GM12865 (cell line): ENCODE measurements at places on chromosomes 6 and 20.

- DNase-seq, result peak; percentile 61
These were observed 330.8 kb upstream of the PREP start for GRCh38 chr6:105733556-105734162.

DNA sequence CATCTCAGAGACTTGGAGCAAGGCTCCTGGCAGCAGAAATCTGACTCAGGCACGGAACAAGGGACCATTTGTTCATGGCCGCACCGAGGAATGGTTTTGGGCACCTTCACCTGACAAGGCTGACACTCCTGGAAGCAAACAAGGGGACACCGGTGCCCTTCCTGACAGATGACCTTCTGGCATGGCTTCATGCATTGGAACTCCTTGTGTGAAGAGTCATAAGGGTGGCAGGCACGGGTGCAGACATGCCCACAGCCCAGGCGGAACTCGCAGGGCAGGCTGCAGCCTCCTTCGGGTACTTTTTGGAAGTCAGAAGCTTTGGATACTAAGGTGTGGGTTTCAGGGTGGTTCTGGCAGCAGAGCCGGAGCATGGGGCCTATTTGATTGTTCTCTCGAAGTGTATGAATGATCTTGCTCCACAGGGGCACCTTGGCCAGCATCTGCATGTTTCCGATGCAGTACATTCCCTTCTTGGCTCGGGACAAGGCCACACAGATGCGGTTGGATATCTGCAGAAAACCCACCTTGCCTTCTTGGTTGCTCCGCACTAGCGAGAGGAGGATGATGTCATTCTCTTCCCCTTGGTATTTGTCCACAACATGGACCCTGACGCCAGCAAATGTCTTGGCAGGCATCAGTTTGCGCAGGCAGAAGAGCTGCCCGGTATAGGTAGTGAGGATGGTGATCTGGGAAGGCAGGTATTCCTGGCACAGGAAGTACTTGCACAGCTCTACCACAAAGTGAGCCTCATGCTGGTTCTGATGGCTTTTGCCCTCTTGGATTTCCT, 28.8 kb downstream of the ZNFX1 start:
- no peak for DNase-seq

- DNase-seq, result no peak
These were observed 57.9 kb downstream of the TP53INP2 start for GRCh38 chr20:34762031-34762555.

DNA sequence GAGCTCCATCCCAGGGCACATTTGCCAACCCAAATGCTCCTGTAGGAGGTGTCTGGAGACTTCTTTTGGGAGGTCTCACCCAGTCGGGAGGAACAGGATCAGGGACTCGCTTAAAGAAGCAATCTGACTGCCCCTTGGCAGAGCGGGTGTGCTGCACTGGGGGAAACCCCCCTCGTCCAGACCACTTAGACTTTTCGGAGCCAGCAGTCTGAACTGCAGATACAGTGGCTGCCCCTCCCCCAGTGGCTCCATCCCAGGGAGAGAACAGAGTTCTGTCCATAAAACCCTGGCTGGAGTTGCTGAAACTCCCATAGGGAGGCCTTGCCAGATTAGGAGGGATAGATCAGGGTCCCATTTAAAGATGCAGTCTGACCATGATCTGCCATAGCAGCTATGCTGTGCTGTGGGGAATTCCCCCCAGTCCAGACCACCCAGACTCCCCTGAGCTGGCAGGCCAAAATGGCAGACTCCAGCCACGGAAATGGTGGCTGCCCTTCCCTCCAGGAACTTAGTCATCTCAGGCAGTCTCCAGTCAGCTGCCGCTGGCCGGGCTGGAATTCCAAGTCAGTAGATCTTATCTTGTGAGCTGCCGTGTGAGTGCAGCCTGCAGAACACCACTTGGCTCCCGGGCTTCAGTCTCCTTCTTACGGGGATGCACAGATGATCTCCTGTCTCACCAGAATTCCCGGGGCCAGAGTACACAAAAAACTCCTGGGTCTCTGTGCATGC, 278.1 kb upstream of the SASH1 start:
- no peak for DNase-seq

DNA sequence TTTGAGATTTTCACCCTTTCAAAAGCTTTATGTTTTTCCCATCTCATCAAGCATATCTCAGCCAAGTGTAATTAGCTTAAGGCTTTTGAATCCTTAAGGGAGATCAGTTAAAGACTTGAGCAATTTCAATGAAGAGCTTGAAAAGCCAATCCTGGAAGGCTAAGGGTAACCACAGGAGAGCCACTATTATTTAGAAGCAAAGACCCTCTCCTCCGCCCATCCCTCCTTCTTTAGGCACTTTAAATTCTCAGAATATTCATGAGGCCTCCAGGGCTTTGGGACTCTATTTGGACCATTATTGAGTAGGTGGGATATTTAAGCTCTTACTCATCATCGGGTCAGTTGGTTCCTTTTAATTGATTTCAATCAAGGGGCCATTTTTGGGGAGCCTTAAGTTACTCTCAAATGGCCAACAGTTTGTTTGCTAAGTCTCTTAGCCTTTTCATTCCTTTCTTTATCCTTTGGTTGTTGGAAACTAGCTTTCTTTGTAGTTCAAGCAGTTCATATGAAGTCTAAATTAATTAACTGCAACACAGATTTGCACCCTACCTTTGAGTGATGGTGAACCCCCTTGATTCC, 567.2 kb downstream of the KIF16B start:
- DNase-seq, result no peak

- no peak for DNase-seq
These were observed 711.9 kb upstream of the EYS start for GRCh38 chr6:66418906-66419305.

- DNase-seq, result no peak
These were observed 989 bp downstream of the CST1 start for GRCh38 chr20:23749746-23750145.

DNA sequence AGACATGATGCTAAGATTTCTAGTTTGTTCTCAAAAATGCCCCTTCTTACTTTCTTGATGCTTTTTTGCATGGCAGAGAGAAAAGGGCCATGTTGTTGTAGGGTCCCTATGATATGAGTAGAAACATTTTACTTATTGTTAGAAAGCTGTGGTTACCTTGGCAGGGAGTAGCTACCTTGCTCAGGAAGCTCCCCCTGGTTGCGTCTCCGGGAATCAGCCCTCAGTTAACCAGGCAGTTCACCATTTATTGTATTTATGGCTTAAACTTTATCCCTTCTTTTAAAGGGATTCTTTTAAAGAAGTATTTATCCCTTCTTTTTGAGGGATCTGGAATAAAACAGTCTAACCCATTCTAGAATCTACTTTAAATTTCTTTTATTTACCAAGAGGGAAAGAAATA, 113.9 kb upstream of the PROKR2 start:
- DNase-seq, result no peak

- DNase-seq, result no peak
These were observed 263.8 kb downstream of the ALDH8A1 start for GRCh38 chr6:134686071-134686470.

- no peak for DNase-seq
These were observed 465.4 kb downstream of the CD109 start for GRCh38 chr6:74161380-74161779.

GRCh38 chr6:15366879-15367278, 121.0 kb downstream of the JARID2 start:
- DNase-seq, result no peak

DNA sequence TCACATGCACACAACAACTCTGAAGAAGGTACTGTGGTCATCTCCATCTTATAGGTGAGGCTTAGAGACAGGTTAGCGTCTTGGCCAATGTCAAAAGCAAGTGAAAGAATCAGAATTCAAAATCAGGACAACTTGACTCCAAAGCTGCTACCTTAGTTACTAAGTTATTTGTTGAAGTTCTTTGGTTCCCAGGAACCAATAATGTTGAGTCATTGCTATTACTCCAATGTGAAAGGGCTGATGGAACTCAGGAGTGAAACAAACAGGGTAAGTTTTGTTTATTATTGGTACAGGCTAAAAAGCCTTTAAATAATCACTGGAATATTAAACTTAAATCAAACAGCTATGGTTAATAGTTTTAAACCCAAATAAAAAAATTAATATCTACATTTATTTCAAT, 111.1 kb downstream of the PDSS2 start:
- DNase-seq, result no peak

DNA sequence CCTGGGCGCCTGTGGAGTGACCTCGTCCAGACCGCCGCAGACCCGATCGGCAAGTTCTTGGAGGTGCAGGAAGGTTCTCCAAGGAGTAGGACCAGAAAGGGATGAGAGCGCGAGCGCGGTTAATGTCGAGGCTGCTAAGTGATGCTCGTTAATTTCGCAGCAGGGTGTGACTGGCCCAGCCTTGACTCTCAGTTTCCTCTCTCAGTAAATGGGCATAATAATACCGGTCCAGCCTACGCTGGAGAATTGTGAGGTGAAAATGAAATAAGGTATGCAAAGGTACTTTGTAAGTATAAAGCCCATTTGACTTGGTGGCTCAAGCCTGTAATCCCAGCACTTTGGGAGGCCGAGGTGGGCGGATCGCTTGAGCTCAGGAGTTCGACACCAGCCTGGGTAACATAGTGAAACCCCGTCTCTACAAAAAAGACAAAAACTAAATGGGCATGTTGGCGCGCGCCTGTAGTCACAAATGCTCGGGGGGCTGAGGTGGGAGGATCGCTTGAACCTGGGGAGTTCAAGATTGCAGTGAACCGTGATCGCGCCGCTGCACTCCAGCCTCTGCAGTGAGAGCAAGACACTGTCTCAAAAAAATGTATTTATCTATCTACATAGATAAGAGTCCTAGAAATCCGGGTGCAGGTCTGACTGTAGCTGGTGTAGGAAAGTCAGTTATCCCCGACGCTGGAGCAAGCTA, 634 bp upstream of the BTBD9 start:
- peak; percentile 2 for DNase-seq

DNA sequence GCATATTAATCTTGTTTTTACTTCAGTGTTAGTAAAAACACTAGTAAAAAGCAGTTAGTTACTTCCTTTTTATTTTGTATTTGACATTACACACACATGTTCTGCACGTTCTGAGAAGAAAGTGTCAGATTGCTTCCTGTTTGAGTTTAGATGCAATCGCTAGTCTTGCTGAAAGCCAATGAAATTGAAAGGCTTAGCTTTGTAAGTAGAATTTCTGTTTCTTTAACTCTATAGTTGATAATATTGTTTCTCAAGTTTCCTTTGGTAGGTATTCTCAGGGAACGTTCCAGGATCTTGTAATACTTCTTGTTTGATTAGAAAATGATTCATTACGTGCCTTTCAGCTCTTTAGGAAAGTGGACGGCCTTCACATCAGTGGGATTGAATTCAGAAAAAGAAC, 55.0 kb downstream of the CDKAL1 start:
- no peak for DNase-seq

GRCh38 chr20:25005220-25005619, 12.7 kb upstream of the APMAP start:
- DNase-seq, result no peak

DNA sequence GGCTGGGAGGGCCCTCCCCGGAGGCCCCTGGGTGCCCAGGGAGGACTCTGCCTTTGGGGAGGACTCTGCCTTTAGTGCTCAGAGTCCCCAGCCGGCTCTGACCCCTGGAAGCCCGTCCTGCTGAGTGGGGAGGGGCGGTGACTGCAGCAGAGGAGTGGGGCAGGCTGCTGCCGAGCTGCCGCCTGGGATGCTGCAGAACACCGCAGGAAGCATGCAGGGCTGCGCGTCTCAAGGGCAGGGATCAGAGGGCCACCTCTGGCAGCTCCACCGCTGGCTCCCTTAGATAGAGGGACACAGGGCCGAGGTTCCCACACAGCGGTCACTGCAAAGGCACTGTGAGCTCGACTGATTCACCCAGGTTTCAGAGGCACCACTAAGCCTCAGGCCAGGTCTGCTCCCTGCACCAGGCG, 82.2 kb upstream of the GATA5 start:
- DNase-seq, result no peak

- no peak for DNase-seq
These were observed 96.1 kb upstream of the ARMC2 start for GRCh38 chr6:108751851-108752732.

GRCh38 chr20:43430265-43431133, 27.2 kb upstream of the SRSF6 start:
- DNase-seq, result no peak

DNA sequence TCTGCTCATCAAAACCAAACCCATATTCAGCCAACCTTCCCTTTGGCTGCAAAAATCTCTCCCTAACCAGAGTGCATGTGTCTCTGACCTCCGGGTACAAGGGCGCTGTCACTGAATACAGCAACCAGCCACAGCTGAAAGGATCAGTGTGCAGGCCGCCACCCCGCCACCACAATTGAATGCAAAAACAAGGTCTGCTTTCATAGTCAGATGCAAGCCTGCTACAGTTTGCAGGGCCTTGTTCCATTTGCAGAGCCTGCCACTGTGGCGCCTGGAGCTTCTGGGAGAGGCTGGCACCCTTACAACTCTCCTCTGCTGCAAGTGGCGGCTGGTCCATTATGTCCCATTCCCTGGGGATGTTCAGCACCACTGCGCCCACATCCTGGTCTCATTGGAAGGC, 23.5 kb downstream of the MDGA1 start:
- no peak for DNase-seq

DNA sequence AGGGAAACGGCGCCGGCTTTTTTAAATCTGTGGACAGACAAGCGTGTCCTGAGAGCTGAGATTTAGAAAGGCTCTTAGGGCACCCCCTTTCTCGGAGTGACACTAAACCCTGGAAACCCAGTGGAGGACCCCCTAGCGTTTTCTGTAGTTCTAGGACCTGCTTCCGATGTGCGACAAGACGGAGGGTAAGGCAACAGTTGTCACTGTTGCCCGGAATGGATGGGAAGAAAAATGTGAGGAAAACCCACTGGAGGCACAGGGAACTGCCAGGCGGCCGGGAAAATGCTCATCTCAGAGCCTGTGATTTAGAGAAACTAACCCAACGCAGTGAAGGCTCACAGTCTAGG, 551 bp upstream of the ATP5F1E start:
- no peak for DNase-seq

GRCh38 chr6:36608788-36609563, 14.8 kb downstream of the SRSF3 start:
- DNase-seq, result no peak

DNA sequence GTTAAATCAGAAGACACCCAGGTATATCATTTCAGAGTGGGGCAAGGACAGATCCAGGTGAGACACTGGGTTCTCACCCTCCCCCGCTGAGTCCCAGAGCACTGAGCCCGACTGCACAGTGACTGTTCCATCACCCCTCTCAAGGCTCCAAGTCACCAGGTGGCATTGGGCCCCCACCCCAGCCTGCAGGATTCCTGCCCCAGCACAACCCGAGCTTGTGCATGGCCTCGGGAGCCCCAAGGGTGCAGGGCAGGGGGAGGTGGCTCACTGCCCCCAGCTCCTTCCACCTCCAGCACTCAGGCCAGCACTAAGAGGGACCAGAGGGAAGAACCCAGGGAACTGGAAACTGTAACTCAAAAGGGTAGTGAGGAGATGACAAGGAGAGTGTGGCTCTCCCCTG, 39.3 kb upstream of the CST5 start:
- no peak for DNase-seq

- no peak for DNase-seq
These were observed 36.7 kb upstream of the RIPOR2 start for GRCh38 chr6:24972311-24972958.

DNA sequence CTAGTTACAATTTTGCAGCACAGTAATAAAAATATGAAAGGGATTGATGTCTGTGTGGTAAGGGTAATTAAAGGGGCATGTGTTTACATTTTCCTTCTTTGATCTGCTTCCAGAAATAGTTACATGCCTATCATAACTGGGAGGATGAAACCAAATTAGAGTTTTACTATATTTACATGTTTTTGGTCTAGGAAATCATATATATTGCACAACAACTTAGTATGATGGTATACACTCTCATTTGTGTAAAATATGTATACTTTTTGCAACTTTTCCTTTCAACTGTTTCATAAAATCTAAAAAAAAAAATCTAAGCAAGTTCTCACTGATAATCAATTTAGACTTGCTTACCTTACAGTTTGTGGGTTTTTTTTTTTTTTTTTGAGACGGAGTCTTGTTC, 32.2 kb downstream of the DCBLD1 start:
- no peak for DNase-seq
